ENCODE measurements at places on chromosomes 11 and 22.

DNA sequence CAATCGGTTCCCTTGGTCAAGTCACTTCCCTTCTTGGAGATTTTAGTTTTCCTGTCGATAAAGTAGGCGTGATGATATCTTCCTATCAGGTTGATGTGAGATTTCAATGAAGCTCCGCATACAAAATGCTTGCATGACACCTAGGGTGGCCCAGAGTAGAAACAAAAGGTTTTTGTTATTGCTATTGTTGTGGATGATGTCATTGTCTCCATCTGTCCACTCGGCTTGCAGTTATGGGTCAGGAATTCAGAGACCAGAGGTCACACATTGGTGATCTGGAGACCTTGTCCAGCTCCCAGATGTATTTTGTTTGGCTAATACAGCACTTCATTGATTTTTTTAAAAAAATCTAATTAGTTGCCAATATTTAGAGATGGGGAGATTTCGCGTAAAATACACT, 382.1 kb downstream of the MN1 start:
- no peak overlapping the region for H3K27ac ChIP-seq
- no peak for DNase-seq
- no peak overlapping the region for H3K4me3 ChIP-seq
- no peaks in the 10 kb centered on the region for H3K27me3 ChIP-seq
- no peaks in the 10 kb centered on the region for H3K4me1 ChIP-seq

- no peak for DNase-seq
- H3K36me3 ChIP-seq, result no peaks in the 10 kb centered on the region
- no peak overlapping the region for H3K27ac ChIP-seq
- no peaks in the 10 kb centered on the region for H3K27me3 ChIP-seq
Observed at GRCh38 chr11:77497368-77497767, 23.5 kb upstream of the PAK1 start.

- H3K4me3 ChIP-seq, result no peak overlapping the region
- H3K27ac ChIP-seq, result no peak overlapping the region
Observed at GRCh38 chr11:130243816-130244215, 70.9 kb downstream of the ZBTB44 start.

- no peak overlapping the region for H3K4me3 ChIP-seq
- no peaks in the 10 kb centered on the region for H3K36me3 ChIP-seq
- no peak for DNase-seq
- no peaks in the 10 kb centered on the region for H3K27me3 ChIP-seq
Observed at GRCh38 chr11:69202511-69203221, 46.9 kb downstream of the SMIM38 start.

DNA sequence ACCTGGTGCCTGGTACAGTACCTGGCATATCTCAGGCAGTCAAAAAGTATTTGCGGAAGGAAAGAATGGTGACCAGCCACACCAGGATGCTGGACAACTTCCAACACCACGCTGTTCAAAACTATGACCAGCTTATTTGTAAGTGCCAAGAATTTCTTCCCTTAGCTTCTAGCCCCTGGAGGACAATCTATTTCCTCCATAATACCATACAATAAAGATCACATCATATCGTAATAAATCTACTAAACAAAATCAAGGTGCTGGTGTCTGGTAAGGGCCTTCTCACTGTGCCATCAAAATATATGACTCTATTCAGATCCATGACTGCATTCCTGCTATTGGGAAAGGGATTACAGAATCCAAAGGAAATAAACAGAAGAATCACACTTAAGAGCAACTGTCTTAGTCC, 51.5 kb downstream of the ALG9 start:
- peaks cover 5% of the 10 kb centered on the region for H3K36me3 ChIP-seq
- no peak for DNase-seq
- H3K27me3 ChIP-seq, result no peaks in the 10 kb centered on the region
- no peak overlapping the region for H3K4me3 ChIP-seq
- H3K27ac ChIP-seq, result no peak overlapping the region

DNA sequence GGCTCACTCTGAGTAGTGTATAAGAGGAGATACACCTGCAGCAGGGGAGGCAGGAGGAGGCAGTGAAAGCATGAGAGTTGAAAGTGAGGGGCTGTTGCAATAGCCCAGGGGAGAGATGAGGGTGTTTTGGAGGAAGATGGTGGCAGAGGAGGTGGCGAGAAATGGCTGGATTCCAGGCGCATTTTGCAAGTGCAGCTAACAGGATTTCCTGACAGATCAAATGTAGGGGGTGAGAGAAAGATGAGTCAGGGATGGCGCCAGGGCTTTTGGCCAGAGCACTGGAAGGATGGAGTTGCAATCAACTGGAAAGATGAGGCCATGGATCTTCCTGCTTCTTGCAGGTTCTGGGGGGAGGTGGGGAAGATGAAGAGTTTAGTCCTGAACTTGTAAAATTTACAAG, 16.8 kb upstream of the TSPAN18 start:
- H3K4me3 ChIP-seq, result no peak overlapping the region
- no peaks in the 10 kb centered on the region for H3K36me3 ChIP-seq
- H3K27ac ChIP-seq, result no peak overlapping the region
- DNase-seq, result no peak
- no peaks in the 10 kb centered on the region for H3K27me3 ChIP-seq
